ENCODE measurements at places on chromosomes 12 and 14. TPM values are rescaled to one million over a fixed set of nuclear protein-coding genes. Genes with fewer than 3 reads are reported as not detected.
A peak's percentile ranks its signal among the peaks of the same experiment; 100 is the strongest.

The RNU4-1 gene
- not detected for polyA plus RNA-seq

The SPX gene
- 19.6 TPM for polyA plus RNA-seq

The LUM gene
- 458 TPM for polyA plus RNA-seq

The SMCO2 gene
- not detected for polyA plus RNA-seq

- peak; percentile 69 for DNase-seq
Measured at GRCh38 chr12:80681287-80681686, 26.1 kb upstream of the MYF6 start.

GRCh38 chr12:103975368-103975767 is 9.7 kb downstream of the TDG start:
- DNase-seq: no peak

- DNase-seq: no peak
Measured at GRCh38 chr12:110266381-110266960, 14.6 kb upstream of the ATP2A2 start.

DNA sequence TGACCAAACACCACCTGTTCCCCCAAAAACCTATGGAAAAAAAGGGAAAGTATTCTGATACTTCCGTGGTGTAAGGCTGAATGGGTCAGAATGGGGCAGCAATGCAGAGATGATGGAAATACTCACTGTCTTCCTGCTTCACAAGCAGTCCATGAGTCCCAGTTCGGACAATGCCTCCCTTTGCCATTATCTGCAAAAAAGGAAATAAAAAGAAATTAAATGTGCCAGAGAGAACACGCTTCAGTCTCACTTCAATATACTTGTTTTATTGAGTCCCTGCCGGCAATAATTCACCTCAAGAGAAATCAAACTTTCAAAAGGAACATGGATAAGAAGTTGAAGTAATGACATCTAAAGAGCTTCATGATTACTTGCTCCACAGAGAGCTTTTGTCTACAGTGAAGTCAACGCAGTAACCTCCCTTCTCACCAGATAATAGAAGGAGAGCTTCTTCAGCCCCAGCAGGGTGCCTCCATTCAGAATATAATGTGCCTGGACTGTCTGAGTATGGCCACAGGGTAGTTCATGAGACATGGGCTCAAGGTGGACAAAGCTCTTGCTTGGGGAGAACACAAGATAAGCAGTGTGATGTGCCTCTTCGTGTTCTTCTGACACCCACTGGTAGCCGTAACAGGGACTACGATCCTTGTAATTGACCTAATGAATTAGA is 14.6 kb downstream of the A2M start:
- DNase-seq: no peak

DNA sequence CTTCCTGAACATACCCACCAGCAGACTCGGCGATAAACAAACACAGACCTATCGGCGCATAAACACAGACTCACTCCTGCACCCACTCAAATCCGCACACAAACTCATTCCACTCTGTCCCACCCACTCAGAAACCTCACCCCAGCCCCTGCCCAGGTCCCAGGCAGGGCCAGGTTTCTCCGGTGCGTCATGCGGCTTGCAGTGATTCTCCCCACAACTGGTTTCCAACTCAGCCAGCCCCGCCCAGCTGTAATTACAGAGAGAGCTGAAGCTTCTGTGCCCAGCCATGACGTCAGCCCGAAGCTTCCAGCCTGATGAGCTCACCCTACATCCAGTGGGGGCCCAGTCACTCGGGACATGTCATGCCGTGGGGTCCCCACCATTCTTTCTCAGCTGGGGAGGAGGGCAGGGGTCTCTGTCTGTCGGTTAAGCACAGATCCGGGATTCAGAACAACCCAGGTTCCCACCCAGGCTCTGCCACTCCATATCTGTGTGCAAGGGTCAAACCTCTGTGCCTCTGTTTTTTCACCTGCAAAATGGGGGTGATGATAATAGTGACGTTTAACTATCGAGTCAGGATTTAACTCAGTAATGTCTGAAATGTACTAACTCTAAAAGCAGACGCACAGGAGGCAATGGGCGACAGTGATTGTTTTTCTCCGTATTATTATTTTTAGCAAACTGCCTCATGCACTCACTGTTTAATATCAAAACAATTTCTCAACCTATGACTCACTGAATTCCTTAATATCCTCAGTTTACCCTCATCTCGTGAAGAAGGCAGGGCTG is 2.3 kb upstream of the HSPB8 start:
- peak; percentile 94 for DNase-seq

DNA sequence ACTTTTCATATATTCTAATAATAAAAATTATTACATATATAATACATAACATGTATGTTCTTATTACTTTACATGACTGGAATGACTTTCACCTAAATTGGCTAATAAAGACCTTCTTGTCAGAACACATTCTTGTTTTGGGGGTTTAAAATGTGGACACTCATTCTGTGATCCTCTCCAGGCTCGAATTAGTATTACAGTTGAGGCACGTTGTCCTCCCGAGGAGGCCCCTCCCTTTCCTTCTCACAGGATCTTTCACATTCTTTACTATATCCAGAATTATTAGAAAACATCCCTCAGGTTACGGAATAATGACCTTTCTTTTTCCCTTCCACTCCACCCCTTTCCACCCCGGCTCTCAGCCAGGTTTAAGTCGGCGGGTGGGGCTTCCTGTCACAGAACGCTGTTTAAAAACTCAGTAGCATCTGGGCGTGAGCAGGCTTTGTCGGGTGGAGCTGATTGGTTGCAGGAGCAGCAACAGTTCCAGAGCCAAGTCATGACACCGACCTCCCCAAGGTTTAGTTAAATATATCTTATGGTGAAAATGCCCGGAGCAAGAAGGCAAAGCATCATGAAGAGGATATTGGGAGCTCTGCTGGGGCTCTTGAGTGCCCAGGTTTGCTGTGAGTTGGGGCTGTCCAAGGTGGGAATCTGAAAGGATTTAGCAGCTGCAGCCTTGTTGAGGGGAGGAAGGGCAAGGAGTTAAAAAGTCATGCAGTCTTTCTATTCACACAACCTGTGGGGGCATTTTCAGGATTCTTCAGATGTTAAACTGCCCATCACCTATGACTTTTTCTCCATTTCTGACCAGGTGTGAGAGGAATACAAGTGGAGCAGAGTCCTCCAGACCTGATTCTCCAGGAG is 396.7 kb upstream of the OR4E1 start:
- peak; percentile 41 for DNase-seq

DNA sequence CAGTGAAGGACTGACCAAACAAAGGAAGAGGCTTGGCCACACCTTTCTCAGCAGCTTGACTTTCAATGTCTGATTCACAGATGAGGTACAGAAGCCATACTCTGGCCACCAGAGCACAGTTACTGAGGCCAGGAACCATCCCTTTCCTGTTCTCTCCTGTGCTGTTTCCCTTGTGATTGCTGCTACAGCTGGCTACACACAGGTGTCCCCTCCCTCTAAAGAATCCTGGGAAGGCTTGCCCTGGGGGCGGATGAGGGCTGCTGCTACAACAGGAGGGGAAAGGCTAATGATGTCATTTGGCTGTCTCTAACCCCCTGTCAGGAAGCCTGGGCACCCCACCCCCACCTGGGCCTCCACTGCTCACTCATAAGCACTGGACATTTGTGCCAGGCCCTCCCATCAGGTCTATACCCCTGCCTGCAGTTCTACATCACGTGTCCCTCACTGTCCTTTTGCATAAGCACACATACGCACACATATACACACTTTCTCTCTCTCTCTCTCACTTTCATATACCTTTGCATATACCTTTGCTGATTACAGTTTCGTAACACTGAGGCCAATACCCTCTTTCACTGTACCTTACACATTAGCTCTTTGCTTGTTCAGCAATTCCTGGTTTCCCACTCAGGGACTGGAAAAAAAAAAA is 41.4 kb downstream of the PRPF40B start:
- peak; percentile 55 for DNase-seq

DNA sequence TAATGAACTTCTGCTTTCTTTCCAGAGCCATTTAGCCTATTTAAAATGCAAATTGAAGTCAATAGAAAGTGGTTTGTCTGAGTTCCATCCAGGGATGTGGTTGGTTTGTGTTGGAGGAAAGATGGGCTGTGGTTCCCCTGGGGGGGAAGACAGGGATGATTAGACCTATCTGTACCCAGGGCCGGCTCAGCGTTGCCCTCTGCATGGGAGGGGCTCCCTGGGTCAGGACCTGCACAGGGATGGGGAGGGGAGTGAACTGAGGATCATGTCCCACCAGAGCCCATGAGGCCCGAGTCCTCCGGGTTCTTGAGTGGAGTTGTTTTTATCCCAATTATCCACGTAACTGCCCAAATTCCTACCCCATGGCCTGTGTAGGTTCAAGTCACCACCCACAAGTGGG is 76.9 kb upstream of the SFSWAP start:
- no peak for DNase-seq

Measured in muscle of leg (tissue), 16 donors.